ENCODE measurements at places on chromosomes 2 and 18. TPM values are rescaled to one million over a fixed set of nuclear protein-coding genes. Genes with fewer than 3 reads are reported as not detected.

DNA sequence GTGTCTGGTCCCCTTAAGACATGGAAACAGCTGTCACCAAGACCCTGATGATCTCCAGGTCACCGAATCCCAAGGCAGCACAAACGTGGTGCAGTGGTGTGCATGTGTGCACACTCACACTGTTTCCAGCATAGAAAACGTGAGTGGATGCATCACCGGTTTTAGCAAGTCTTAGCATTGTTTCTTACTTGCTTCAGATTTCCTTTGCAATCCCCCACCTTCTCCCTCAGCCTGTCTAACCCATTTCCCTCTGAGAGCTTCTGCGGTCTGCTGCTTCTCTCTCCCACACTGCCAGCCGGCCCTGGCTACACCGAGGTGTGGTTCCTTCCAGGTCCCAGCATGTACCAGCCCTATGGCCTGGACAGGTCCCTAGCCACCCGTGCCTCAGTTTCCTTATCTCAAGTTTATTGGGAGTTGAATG is 343.4 kb upstream of the HS6ST1 start:
- no peak for DNase-seq

The ANKRD30BL gene
- total RNA-seq: not detected

DNA sequence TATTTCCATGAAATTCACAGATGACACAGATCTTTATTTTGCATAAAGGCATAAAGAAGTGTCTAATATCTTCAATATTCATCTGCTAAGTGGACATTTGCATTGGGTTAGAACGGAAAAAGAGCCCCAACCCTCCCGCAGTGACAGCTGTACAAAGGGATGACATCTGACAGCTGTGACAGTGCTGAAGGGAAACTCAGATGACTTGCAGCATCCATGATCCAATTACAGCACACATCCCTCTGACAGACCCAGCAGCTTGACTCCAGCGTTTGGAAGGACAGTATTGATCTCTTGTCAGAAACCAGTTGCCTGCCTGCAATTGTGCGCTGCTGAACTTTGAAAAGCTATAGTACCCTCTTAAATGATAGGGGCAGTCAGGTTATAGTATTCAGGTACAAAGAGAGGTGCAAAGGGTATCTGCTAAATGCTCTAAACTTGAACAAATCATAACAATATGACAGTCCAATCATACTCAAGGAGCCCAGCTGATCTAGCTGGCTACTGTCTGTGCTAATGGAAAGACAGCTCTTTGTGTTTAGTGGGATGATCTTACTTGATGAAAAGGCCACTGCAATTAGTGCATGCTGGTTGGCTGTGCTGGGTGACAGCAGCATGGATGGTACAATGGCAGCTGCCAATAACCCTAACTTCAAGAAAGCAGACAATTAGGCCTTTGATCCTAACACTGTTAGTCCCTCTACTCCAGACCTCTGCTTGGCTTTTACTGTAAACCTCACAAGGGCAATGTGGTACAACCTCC is 599.2 kb downstream of the NR4A2 start:
- DNase-seq: no peak

The BMP10 gene
- total RNA-seq: not detected

- DNase-seq: no peak
These were observed 29.8 kb upstream of the TNS1 start for GRCh38 chr2:218032336-218033171.

- DNase-seq: no peak
These were observed 37.7 kb downstream of the BCL11A start for GRCh38 chr2:60515721-60516226.

DNA sequence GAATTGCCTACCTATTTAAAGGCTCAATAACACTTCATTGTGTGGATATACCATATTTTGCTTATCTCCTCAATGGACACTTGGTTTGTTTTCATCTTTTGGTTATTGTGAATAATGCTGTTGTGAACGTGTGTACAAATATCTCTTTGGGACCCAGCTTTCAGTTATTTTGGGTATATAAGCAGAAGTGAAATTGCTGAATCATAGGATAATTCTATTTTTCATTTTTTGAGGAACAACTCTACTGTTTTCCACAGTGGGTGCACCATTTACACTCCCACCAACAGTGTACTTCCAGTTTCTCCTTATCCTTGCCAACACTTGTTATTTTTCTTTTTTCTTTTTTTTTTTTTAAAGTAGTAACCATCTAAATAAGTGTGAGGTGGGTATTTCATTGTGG is 29.0 kb downstream of the PTPN4 start:
- DNase-seq: no peak

DNA sequence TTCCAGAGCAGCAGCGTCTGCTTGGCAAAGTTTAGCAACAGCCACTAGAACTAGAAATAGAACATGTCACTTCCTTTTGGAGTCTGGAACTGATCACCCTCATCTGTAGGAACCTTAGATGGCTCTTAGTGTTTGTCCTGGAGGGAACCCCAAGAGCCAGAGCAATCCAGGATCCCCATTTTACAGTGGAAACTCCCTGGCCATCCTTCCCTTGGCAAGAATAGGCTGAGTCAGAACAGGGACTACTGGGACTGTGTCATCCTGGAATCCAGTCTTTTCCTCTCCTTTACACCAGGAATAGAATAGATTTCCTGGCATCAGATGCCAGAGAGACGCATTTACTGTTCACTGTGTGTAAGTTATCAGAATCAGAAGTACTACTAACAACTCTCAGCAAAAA is 33.2 kb upstream of the GRHL1 start:
- DNase-seq: no peak

The NMUR1 gene
- 80.2 TPM for total RNA-seq

The REG1A gene
- not detected for total RNA-seq

- DNase-seq: no peak
These were observed 182.7 kb downstream of the LTBP1 start for GRCh38 chr2:33129263-33130053.

DNA sequence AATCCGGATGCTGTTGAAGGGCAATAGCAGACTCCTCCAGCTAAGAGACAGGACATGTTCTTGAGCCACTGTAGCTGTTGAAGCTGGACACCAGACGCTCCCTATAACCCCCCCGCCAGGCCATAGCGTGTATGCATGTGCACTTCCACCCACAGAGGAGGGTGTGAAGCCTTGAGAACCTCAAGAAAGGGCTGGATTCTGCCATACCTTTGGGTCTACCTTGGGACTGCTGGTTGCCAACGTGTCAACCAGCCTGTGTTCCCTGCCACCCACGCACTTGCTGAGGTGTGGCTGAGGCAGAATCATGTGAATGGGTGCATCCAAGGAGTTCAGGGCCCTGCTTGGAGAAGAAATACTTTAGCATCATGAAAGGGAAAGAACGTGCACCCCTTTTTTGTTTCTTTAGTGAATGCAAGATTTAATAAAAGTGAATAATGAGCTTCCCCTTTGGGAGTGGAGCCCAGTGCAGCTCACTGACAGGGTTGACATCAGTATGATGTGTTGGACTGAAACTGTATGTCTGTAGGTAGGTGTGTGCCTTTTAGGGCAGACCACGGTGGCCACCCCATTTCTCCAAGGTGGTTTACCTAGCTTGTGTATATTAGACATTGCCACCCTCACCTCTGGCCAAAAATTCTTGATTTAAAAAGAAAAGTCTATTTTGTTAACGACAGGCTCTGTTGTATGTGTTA is 198.3 kb downstream of the MGAT5 start:
- DNase-seq: no peak

The KIDINS220 gene
- total RNA-seq: 84.2 TPM

DNA sequence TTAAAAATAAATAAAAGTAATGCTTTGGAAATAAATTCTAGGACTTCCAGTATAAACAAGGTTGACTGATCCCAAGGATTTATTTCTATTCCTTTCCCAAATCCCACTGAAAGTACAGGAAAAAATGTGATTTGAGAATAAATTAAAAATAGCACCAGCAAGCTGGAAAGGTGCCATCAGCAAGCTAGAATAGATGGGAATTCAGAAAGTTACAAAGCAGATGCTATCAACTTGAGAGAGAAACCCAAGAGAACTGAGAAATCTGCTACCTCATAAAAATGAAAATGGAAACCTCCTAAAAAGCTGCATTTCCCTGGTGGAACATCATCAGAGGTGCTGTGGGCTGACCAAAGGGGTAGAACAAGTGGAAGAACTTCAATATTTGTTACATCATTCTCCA is 148.6 kb upstream of the KCNJ3 start:
- no peak for DNase-seq

The CKAP2L gene
- total RNA-seq: 1.2 TPM

The CDK5R2 gene
- not detected for total RNA-seq

DNA sequence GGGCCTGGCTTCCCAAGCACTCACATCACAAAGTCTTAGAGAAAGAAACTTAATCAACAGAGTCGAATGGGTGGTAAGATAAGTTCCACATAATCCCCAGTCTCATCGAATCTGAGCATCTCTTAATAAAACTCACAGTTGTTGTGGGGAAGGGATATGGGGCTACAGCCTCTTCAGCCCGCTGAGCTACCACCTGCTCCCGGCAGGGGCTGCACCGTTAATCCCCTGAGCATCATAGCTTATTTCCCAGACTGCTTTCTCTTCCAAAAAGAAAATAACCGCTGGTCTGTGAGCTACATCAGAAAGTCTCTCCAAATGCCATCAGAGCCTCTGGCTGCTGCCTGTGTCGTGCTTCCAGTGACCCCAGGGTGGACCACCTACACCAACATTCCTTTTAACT is 139.4 kb upstream of the CELF4 start:
- no peak for DNase-seq

The GKN1 gene
- not detected for total RNA-seq

The CXCR1 gene
- total RNA-seq: 19.2 TPM

The SERPINB10 gene
- not detected for total RNA-seq

DNA sequence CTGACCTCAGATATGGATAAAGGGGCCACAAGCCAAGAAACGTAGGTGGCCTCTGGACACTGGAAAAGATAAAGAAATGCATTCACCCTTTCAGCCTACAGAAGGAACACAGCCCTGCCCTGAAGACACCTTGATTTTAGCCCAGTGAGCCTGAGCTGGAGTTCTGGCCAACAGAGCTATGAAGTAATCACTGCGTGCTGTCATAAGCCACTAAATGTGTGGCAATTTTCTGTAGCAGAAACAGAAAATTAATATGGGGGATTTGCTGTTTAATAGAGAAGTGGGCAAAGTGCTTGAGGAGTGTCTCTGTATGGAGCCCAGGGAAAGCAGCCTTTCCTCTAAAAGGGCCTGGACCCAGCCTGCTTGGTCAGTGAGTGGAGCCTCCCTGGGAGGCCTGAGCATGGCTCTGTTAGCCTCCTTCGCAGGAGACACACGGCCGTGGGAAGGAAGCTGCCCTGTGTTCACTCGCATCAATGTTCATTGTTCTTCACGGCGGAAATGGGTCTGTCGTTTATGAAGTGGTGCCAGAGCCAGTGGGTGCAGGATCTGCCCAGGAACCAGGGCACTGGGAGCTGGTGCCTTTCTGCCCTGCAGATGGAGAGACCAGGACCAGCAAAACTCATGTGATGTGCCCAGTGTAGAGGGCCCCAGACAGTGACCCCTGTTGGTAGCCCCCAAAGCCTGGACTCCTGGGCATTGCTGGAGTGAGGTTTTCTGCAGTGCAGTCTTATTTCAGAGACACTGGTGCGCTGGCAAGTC is 268.9 kb downstream of the NDUFA10 start:
- no peak for DNase-seq

DNA sequence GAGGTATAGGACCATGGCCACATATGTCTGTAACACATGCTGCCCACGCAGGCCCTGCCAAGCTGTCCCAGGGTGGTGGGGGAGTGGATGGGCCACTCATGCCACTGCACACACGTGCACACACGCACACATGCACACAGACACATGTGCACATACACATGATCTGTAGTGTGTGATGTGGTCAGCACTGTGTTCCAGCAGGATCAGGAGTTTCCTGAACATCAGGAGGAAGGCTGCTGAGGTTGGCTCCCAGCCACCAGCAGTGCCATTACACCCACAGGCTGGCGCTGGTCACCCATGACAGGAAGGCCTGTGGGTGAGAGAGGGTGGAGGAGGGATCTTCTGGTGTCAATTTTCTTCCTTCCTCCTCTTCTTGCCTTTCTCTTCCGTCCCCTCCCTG is 44.7 kb downstream of the POMC start:
- DNase-seq: no peak

The ZNF397 gene
- 8.7 TPM for total RNA-seq

The VWC2L gene
- total RNA-seq: not detected

DNA sequence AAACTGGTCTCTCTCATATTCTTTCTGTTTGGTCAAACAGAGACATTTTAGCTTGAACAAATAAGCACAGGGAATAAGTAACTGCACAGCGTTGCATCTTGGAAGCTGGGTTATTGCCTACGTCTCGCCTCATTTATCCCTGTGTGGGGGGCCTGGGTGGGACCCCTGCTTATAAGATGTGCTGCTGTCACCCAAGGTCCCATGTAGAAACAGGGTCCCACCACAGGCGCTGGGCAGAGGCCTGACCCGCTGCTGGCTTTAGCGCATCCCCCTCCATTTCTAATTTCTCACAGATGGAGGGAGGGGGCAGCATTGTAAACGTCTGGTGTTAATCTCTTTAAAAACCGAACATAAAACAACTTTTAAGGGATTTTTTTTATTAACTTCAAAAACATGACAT is 207.8 kb downstream of the HDAC4 start:
- no peak for DNase-seq

DNA sequence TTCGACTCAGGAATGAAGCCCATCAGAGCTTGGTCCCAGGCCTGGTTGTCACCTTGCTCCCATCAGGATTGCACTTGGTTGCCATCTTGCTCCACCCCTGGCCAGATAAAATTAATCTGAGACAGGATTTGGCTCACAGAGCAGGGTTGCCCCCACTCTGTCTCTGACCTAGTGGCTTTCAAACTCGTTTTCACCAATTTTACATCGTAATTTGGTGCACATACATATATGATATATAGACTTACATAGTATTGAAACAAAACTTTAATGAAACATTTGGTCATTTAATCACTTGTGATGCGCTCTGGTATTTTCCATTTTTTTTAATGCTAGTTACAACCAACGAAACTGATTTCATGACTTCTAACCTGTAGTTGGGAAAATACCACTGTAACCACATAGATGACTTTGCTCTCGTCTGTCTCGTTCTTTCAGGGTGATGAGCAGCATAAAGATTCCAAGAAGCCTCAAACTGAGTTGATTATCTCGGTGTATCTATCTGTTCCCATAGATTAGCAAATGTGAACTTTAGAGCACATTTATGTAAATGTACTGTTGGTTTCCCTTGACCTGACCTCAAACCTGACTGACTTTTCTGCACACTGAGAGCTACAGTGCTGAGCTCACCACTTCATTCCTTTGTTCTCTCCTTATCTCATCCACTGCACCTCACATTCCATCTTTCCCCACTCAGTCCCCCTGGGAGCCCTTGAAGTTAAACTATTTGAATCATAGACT is 30.5 kb upstream of the PLB1 start:
- DNase-seq: no peak

The FN1 gene
- 0.30 TPM for total RNA-seq

GRCh38 chr18:9513971-9514512 is 38.7 kb downstream of the RALBP1 start:
- DNase-seq: no peak

The LAMA1 gene
- total RNA-seq: not detected
